Panc1 (cell line): ENCODE measurements at places on chromosomes 6 and 20. TPM values are rescaled to one million over a fixed set of nuclear protein-coding genes. Genes with fewer than 3 reads are reported as not detected.

CAGE1 gene
- total RNA-seq: not detected

ZC2HC1B gene
- not detected for total RNA-seq

IBTK gene
- total RNA-seq: 73.2 TPM

ETV7 gene
- 2.0 TPM for total RNA-seq

IL17F gene
- total RNA-seq: not detected

TRAPPC3L gene
- total RNA-seq: not detected

KCNB1 gene
- 11.1 TPM for total RNA-seq
